C1 segment of cervical spinal cord (tissue), 14 donors: ENCODE measurements at places on chromosomes 16 and 17.

- DNase-seq = no peak
Observed at GRCh38 chr16:68283346-68283745, 19.0 kb downstream of the SLC7A6 start.

- DNase-seq = no peak
Observed at GRCh38 chr17:42830971-42831370, 2.2 kb upstream of the PSME3 start.

DNA sequence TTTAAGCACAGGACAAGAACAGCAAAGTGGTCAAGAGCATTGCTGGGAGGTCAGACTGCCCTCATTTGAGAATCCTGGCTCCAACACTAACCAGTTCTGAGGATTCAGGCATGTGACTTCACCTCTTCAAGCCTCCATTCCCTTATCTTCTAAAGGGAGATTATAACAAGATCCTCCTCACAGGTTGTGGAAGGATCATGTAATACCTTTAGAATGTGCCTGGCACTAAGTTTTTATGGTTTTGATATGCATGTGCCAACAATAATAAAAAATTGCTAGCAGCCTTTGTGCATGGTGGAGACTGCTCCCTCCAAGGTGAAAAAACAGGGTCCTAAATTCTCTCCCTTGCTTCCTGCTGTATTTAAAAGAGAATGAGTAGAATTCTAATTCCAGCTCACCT is 36.0 kb upstream of the ADAMTS18 start:
- no peak for DNase-seq

DNA sequence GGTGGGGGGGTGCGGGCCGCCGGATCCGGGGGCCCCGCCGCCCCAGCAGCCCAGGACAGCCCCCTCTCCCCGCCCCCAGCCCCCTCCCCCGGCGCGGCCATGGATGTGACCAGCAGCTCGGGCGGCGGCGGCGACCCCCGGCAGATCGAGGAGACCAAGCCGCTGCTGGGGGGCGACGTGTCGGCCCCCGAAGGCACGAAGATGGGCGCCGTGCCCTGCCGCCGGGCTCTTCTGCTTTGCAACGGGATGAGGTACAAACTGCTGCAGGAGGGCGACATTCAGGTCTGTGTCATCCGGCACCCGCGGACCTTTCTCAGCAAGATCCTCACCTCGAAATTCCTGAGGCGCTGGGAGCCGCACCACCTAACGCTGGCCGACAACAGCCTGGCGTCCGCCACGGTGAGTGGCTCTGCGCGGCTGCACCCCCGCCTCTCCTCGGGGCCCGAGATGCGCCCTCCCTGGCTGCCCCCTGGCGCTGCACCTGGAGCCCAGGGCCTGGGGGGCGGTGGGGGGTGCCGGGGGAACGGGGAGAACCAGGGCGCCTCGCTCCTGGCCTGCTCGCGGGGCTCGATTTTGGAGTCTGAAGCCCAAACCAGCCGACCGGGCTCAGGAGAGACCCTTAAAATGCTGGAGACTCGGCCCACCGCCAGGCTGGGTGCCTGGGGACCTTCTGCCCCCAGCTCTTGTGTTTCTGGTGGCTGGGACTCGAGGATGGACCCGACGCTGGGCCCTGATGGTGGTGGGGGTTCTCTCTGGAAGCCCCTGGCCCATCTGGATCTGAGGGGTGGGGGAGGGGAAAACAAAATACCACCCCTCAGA is 744 bp downstream of the CMIP start:
- DNase-seq = peak; percentile 36

DNA sequence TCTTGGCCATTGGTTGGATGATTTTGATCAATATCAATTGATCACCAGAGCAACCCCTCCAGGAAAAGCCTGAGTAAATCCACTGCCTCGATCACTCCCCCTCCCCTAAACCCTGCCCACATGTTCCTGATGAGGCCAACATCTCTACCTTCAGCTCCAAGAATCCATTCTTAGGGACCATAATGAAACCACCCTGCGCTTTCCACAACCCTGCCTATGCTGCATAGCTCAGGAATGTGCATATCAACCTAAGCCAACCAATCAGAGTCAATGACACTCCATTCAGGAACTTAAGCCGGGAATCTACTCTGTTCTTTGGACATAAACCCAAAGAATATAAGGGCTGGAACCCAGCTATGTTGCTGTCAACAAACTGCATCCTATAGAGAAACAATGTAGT is 86.3 kb downstream of the MYH11 start:
- DNase-seq = no peak

GRCh38 chr17:20067711-20068110 is 58.6 kb downstream of the SPECC1 start:
- DNase-seq = no peak

GRCh38 chr17:64448665-64449512 is at the start of gene MILR1:
Gene MILR1, plus strand, starts transcription at chr17:64449115. Its CDS starts 54 bp downstream, at chr17:64449169.
- DNase-seq = no peak

GRCh38 chr16:88499836-88500251 is 46.8 kb downstream of the ZFPM1 start:
- DNase-seq = no peak

DNA sequence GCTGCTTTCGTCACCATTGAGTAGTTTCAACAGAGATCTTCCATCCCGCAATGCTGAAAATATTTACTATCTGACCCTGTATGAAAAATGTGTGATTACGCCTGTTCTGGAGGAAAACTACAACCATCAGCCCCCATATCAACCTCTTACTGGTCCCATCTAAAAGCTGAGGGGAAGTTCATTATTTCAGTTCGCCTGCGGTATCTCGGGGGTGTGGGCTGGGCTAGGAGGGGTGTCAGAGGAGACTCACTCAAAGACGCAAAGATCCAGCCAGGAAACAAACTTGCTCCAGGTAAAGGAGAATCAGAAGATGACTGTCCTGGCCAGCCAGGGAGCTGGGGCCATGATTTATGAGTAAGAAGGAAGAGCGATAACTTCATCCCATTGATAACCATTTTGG is 13.7 kb downstream of the CACNG1 start:
- DNase-seq = no peak

- DNase-seq = no peak
Observed at GRCh38 chr17:17018021-17018441, 24.2 kb upstream of the MPRIP start.

GRCh38 chr16:85927959-85928358 is 29.0 kb downstream of the IRF8 start:
- DNase-seq = no peak

DNA sequence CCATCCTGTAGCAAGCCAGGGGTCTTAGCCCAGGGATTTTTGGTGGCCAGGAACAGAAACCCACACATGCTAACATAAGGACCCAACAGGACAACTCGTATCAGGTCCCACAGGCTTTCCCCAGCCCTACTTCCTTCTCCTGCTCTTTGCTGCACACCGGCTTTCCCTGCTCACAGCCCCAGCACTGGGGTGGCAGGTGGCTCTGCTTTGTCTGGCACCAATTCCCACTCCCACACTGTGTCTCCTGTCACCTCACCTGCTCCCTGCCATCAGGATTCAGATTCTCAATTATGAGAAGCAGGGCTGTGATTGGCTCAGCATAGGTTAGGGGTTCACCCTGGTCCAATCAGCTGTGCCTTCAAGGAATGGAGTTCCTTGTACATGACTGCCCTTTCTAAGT is 94.1 kb downstream of the TMEM132E start:
- peak; percentile 88 for DNase-seq

DNA sequence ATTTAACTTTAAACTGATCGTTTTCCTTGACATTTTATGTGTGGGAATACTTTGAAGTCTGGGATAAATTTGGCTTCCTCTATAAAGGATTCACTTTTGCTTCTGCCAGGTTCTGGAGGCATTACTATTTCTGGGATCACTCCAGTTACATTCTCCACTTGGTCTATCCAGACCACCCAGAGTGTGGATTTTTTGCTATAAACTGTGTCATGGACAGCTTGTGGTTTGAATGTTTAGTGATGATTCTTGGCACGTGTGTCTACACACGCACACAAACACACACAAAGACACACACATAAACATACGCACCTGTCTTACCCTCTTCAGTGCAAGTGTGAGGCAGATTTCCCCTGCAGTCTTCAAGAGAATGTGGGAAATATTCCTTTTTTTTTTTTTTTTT is 27.4 kb upstream of the MSI2 start:
- DNase-seq = no peak

DNA sequence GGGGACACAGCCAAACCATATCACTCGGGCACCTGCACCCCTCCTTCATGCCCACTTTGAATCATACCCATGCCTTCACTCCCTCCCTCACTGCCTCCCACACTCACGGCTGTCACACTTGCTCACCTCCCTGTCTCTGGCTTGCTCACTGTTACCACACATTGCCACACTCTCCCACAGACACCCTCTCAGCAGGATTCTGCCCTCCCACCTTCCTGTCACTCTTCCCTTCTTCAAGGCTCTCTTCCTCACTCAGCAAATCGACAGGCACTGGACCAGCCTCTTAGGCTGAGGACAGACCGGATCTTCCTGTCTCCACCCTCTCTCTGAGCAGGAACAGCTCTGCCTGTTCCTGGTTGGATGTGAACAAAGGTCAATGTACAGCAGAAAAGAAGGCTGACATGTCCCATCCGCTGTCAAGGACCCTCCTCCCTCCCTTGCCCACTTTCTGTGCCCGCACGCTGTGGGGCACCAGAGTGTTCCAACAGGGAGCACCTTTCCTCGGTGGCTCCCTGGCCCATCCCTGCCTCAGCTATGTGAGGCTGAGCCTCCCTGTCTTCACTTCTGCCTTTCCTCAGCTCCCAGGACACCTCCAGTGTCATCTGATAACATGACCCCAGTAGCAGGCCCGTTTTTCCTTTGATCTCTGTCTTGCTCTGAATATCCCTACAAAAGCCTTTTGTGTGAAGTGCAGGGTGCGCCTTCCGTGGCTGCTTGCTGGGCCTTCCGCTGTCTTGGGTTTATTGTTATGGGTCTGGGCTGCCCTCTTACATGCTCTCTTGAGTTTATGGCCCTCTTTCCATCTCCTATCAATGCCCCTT is 47.0 kb downstream of the CCDC182 start:
- DNase-seq = no peak

GRCh38 chr16:53626161-53626560 is 77.5 kb downstream of the RPGRIP1L start:
- DNase-seq = no peak

GRCh38 chr17:72465191-72466024 is 344.6 kb downstream of the SOX9 start:
- no peak for DNase-seq

GRCh38 chr17:48251950-48252349 is 144.4 kb downstream of the SNX11 start:
- DNase-seq = no peak

- no peak for DNase-seq
Observed at GRCh38 chr16:57997528-57998265, 2.8 kb downstream of the ZNF319 start.

DNA sequence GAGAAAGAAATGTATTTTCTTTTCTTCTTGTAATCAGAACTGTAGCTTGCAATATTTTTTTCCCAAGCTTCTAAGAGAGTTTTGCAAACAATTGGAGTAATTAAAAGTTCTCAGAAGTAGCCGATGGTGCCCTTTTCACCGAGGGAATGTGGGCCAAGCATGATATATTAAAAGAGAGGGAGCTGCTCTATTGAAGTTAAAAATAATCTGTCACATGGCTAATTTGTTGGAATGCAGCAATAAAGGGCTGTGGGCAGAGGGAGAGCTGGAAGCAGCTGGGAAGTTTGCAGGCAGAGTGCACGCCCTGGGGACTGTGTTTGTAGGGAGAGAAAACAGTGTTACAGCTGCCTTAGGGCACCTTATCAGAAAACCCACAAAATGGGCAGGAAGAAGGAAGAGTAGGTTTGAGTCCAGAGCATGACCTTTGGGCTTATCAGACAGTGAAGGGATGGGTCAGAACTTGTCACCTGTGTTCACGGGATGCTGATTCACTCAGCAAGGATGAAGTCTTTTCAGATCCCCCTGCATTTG is 18.5 kb upstream of the TERF2 start:
- no peak for DNase-seq

DNA sequence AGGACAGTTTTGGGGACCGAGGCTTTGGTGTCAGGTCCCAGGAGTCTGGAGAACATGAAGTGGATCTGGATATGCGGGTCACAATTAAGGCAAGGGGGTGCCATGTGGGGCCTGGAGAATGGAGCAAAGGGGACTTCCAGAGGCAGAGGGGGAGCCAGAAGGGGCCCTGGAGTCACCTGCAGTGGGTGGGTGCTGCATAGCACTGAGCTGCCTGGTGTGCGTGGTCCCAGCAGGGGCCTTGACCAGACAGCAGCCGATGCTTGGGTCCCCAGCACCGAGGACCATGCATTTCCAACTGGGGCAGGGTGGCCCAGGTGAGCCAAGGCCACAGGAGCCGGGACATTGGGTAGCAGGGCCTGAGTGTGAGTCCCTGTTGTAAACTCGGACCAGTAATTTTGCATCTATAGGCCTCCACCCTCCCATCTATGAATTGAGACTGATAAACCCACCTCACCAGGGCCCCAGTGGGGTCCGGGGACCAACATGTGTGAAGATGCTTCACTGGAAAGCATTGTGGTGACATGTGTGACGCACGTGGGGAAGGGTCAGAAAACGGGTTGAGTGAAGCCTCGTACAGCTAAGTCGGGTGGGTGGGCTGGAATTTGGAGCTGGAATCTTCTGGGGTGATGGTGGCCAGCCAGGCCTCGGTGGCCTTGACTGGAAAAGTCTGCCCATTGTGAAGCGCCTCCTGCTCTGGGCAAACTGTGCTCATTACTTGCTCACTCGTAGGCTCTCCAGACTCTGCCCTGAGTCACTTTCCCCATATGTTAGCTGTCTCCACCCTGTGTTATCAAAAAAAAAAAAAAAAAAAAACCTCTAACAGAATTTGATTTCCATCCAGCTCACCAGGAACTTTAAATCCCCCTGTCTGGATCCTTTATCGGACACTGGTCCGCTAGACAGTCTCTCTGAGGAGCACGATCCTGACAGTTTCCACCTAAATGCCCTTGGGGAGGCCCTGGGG is 90.5 kb upstream of the ZNF469 start:
- no peak for DNase-seq

DNA sequence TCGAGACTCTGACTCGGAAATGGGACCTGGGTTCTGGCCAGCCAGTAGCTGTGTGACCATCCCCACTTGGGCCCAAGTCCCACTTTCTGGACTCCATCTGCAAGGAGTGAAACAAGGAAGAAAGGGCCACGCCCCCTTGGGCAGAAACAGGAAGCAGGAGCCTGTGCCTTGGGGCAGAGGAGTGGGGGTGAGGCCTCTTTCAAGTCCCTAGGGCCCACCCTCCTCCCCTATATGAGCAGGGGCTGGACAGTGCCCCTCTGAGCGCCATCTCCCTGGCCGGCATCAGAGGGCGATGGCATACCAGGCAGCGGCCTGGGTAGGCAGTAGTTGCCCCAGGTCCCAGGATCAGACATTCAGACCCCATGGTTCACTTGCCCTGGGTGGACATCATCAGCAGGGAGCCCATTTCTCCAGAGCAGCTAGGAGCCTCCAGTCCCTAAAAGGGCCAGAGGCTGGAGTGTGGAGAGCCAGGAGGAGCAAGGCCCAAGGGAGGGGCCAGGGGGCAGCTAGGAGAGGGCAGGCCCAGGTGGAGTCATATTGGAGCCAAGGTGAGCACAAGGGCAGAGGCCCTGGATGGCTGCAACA is 7.1 kb downstream of the BCAR1 start:
- DNase-seq = peak; percentile 15
